ENCODE measurements at places on chromosomes 5 and 9. TPM values are rescaled to one million over a fixed set of nuclear protein-coding genes. Genes with fewer than 3 reads are reported as not detected.

The C1QTNF2 gene
- not detected for total RNA-seq

The UBE2B gene
- total RNA-seq, result 24.7 TPM

The OR1L4 gene
- not detected for total RNA-seq

The ARHGEF37 gene
- 29.1 TPM for total RNA-seq

The SMU1 gene
- total RNA-seq, result 37.9 TPM

The ARRDC1 gene
- 136 TPM for total RNA-seq

The LRRC19 gene
- total RNA-seq, result not detected

GRCh38 chr9:38765101-38765500 lies 45.2 kb upstream of the FAM240B start:
- DNase-seq, result no peak

GRCh38 chr5:28710360-28710759 lies 1672.0 kb upstream of the CDH9 start:
- no peak for DNase-seq

DNA sequence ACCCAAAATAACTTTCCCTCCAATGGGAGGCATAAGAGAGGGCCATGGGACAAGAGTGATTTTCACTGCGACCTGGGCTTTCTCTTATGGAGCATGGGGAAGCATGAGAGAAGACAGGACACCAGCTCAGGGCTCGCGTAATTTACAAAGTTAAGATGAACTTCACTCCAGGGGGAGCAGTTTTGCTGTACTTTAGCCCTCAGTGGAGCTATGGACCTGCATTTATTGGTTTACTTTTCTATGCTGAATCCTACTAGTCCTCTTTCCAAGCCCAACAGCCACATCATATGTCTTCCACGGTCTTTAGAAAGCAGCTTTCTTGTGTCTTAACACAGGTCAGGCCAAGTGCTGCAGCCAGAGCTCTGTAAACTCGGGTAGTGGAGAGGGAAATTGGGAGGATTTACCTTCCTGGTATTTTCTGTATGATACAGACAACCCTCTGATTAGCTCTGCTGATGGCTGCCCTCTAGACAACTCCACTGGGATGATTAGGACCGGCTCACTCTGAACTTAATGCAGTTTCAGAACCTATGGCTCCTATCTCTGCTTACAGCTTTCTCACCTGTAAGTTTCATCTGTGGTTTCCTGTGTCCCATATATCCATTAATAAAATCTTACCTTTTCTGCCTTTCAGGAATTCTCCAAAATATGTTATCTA lies 581.0 kb upstream of the RORB start:
- DNase-seq, result peak; percentile 29

DNA sequence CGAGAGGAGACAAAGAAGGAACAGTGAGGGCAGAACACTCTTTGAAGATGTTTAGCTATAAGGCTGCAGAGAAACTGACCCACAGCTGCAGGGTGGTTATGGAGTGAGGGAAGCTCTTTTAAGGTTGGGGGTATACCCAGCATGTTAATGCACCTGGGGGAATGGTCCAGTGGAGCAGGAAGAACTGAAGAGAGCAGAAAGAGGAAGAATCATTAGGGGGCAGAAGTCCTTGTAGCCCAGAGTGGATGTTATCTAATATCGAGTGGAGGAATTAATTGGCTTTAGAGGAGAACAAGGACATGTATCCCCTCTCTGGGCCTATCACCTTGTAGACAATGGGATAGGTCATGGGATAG lies 7.7 kb downstream of the IL4 start:
- no peak for DNase-seq

DNA sequence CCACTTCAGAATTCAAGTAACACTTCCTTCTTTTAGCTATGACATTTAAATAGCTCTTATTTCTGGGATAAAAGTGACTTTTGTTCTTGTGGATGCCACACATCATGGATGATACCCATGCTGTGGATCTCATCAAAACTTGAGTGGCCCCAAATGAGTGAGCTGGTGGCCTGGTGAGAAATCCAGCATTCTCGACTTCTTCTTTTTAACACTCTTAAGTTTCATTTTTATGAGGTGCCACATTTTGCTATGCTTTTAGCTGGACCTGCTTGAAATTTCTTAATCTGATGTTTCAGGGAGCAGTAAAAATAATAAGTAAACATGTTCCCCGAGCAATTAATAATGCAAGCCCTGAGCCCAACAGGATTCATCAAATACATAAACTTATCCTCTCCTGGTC lies 384.8 kb upstream of the MEF2C start:
- no peak for DNase-seq

GRCh38 chr5:134026521-134027287 lies 21.9 kb upstream of the VDAC1 start:
- DNase-seq, result peak; percentile 65

- DNase-seq, result no peak
Observed at GRCh38 chr9:36039696-36040095, 3.0 kb downstream of the RECK start.

DNA sequence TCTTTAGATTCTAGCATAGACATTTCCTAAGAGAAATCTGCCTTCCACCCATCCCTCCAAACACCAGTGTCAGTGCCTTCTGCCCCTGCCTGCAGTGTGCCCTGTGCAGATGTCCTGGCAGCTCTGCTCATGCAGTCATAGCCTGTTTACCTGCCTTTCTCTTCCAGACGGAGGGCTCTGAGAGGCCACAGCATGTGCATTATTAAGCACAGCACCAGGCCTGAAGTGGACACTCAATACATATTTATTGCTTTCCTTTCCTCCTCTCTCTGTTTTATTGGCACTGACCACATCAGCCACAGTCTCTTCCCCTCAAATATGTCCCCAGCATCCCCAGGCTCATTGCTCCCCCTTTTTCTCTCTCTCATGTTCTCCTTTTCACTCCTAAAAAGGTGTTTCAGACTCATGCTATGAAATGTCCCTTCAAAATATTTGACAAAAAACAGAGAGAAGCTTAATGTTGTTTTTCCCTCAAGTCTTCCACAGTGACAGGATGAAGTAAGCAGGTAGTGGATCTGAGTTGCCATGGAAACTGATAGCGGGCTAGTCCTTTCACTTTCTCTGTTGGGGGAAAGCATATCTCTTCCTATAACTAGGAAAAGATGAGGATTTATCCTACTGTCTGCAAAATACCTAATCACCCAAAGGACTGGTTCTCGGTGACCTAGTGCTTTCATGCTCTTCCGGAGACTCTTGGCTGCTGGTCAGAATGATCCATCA lies 100.9 kb downstream of the ATP10B start:
- no peak for DNase-seq

- DNase-seq, result peak; percentile 18
Observed at GRCh38 chr5:180736536-180736935, 3.3 kb downstream of the OR2Y1 start.

- no peak for DNase-seq
Observed at GRCh38 chr5:87729781-87730180, 317.1 kb upstream of the CCNH start.

DNA sequence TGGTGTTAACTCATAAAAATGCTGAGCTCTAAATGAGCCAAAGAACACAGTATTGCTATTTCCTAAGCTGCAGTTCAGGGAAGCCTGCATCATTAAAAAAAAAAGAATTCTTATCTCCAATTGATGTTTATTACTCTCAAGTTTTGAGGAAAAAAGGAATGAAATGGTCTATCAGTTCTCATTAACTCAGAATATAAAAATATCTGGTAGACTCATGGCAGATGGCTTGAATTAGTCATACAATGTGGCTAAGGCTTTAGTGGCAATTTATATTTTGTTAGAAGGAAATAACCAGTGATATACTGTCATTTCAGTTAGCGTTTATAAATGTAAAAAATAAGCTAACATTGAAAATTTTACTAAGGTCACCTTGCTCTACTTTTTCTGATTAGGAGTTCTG lies 1403.4 kb upstream of the C9orf72 start:
- no peak for DNase-seq

GRCh38 chr5:1963941-1964451 lies 81.3 kb upstream of the IRX4 start:
- no peak for DNase-seq

DNA sequence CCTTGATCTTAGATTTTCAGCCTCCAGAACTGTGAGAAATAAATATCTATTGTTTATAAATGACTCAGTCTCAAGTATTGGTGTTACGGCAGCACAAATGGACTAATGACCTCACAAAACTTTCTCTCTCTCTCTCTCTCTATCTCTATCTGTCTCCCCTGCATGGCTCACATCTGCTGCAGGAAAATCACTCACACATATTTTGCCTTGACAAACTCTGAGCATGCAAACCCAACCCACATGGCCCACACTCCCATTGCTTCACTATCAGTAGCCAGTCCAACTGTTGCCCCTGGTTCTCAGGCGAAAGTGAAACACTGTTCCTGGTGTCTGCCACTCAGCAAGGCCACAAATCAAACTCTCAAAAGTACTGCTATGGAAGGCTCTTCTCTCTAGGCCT lies 66.4 kb upstream of the PIK3R1 start:
- no peak for DNase-seq

- peak; percentile 96 for DNase-seq
Observed at GRCh38 chr5:50807661-50808060, 141.2 kb downstream of the PARP8 start.

Measured in bronchial epithelial cell (primary cell).